Caki2 (cell line): ENCODE measurements at places on chromosomes 4 and X.
A peak's percentile ranks its signal among the peaks of the same experiment; 100 is the strongest.

GRCh38 chr4:176229645-176230044, 34.3 kb upstream of the SPATA4 start:
- no peak for DNase-seq

DNA sequence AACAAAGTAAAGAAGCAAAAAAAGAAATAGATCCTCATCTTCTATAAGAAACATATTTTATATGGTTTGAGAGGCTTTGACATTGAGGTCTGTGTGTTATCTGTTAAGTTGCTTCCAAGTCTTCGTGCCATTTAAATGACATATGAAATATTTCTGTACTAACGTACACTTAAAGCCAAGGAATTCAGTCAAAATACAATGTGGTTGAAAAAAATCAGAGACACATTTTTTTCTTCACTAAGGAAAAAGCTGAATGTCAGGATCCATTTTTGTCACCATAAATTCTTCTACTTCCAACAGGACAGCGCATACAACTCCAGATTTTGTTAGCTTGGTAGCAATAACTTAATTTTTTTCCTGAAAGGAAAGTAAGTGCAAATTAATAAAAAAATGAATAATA, 168.5 kb downstream of the FAT4 start:
- no peak for DNase-seq

GRCh38 chrX:19810006-19810774, 77.2 kb downstream of the SH3KBP1 start:
- no peak for DNase-seq

DNA sequence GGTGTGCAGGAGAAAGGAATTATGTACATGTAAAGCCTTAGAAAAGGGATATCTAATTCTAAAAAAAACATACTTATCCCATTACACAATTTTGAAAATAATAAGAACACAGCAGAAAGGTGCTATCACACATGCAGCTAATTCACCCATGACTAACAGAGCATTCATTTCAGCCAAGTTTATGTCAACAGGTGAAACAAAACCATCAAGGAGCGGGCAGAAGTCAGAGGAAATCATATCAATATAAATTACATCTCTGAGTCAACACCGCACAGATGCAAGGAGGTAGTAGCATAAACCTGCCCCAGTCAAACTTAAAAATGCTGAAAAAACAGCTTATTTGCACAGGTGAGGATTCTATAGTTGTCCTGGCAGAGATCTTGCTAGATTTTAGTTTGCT, 197.9 kb downstream of the PRDM5 start:
- DNase-seq = peak; percentile 51

GRCh38 chr4:78642934-78643333, 91.4 kb downstream of the ANXA3 start:
- peak; percentile 57 for DNase-seq

DNA sequence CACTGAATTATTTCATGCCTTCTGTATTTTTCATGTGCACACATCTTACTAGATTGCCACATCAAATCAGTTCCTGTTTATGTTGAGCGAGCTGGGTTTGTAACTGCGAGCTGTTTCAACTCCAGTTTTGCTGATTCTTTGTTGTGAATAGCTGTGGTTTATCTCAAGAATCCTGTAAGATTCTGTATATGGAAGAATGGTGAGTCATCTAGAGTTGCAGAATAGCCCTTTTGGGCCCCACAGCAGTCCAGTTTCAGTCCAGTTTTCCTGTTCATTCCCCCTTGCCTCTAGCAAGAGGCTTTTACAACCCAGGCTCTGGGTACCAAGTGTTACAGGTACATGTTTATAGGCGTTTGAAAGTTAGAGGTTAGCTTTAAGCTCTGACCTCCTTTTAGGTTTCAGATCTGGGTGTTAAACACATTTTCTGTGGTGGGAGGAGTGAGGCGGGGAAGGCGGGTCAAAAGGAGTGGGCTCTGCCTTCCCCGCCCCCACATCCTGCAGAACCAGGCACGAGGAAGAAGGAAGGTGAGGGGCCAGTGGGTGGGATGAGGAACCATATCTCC, 32.7 kb downstream of the TBC1D14 start:
- peak; percentile 83 for DNase-seq

- DNase-seq = no peak
These were observed 89.2 kb upstream of the RAPGEF2 start for GRCh38 chr4:159013692-159014091.

DNA sequence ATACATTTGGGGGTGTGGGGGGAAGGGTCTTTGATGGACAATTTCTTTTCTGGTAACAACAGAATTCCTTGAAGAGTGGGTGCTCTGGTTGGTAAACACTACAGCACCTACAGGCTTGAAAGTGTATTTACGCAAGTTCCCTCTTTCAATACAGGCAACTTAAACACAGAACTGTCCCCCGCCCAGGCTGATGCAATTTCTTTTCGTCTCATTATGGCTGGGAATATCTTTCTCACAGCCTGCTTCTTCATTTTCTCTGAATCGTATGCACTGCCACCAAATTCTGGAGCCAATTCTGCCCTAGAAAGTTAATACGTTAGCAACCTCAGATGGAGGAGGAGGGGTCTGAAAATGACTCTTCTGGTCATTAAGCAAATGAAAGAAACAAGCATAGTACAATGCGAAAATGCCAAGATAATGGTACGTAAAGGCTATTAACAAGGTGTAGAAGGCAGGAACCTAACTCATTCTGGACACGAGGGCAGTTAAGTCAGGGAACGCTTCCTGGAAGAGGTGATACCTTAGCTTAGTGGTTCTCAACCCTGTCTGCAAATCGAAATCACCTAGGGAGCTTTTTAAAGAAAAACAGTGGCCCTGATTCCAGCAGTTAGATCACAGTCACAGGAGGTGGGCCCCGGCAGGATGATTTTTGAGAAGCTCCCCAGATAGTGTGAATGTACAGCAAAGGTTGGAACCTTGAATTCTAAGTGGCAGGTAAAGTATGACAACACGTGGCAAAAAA, 1.0 kb downstream of the AGA start:
- peak; percentile 29 for DNase-seq

- no peak for DNase-seq
These were observed 8.4 kb upstream of the C4orf54 start for GRCh38 chr4:99665983-99666382.

DNA sequence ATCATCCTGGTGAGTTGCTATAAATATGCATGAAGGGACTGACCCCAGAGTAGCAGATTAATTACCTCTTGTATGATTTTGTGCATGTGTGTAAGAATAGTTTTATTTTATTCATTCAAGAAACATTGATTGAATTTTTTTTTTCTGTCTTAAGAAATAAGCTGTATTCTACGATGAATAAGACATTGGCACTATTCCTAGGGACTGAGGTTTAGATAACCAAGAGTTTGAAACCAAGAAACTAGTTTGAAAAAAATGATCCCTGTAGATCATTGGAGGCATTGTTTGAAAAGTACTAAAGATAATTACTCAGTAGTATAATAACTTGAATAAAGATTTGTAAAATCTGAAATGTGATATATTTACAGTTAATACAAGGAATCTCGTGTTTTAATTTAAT, 1086.9 kb downstream of the PCDH7 start:
- DNase-seq = no peak

- peak; percentile 53 for DNase-seq
These were observed at the start of gene STOX2 for GRCh38 chr4:183905081-183905592. Gene STOX2 (plus strand): TSS chr4:183905307. CDS start chr4:183906791, 1,484 bp downstream.

DNA sequence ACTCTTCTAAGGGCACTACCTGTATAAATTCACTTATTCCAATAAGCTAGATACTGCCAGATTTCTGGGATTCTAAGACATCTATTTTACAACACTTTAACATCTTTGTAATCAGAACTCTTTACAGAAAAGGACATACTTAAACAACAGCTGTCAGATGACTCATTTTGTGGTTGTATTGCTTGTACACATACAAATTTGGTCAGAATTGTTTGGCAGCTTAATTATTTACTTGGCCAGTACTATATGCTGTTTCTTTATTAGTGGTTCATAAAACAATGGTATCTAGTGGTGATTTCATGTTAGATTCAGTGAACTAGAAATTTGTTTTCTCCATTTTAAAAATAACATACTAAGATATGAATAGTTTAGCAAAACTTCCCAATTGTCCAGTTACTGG, 27.2 kb downstream of the PALLD start:
- DNase-seq = peak; percentile 9
